ENCODE measurements at places on chromosomes 3 and 15. TPM values are rescaled to one million over a fixed set of nuclear protein-coding genes. Genes with fewer than 3 reads are reported as not detected.
A peak's percentile ranks its signal among the peaks of the same experiment; 100 is the strongest.

DNA sequence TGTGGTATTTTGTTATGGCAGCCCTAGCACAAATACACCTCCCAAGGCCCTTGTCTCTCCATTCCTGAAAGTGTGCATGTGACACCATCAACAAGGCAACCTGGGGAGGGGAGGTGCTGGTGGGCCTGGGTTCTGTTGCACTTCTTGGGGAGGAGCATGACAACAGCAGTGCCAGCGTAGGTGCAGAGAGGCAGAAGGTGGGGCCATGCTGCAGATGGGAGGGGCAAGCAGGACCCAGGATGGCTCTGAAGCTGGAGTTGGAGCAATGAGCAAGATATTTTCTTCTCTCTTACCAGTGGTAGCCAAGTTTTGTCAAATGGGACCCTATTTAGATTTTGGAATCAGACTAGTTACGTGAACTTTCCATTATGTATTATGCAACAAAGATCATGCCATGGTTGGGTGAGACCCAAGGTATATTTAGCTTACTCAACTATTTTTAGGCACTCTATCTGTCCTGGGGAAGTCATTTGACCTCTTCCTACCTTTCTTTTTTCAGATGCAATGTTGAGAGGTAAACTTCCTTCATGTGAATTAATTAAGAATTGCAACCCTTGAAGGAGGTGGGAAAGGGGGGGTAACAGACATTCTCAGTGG lies 3.4 kb downstream of the FYCO1 start:
- no peak overlapping the region for H3K27ac ChIP-seq
- peaks cover 81% of the 10 kb centered on the region for H3K4me1 ChIP-seq
- H3K4me3 ChIP-seq, result peak overlapping the region; percentile 48
- no peaks in the 10 kb centered on the region for H3K36me3 ChIP-seq
- no peaks in the 10 kb centered on the region for H3K27me3 ChIP-seq

GRCh38 chr3:21839592-21839991 lies 88.6 kb upstream of the ZNF385D start:
- no peak for DNase-seq
- no peaks in the 10 kb centered on the region for H3K4me1 ChIP-seq
- no peak overlapping the region for H3K27ac ChIP-seq
- no peak overlapping the region for H3K4me3 ChIP-seq
- no peaks in the 10 kb centered on the region for H3K27me3 ChIP-seq

CTDSPL2 gene
- 58.7 TPM for total RNA-seq

- H3K4me1 ChIP-seq, result peaks cover 33% of the 10 kb centered on the region
- peaks cover 2% of the 10 kb centered on the region for H3K27me3 ChIP-seq
- no peak for DNase-seq
- H3K27ac ChIP-seq, result no peak overlapping the region
These were observed 300.1 kb upstream of the PROK2 start for GRCh38 chr3:72085036-72085435.

GRCh38 chr3:27976933-27977332 lies 254.8 kb upstream of the EOMES start:
- no peak overlapping the region for H3K27ac ChIP-seq
- H3K4me3 ChIP-seq, result no peak overlapping the region
- no peak for DNase-seq
- no peaks in the 10 kb centered on the region for H3K27me3 ChIP-seq
- no peaks in the 10 kb centered on the region for H3K4me1 ChIP-seq
- H3K36me3 ChIP-seq, result peaks cover 2% of the 10 kb centered on the region

GRCh38 chr15:85886309-85886811 lies 91.6 kb upstream of the KLHL25 start:
- H3K27me3 ChIP-seq, result peaks cover 22% of the 10 kb centered on the region
- no peak overlapping the region for H3K4me3 ChIP-seq
- H3K4me1 ChIP-seq, result no peaks in the 10 kb centered on the region
- no peak for DNase-seq

- H3K4me3 ChIP-seq, result no peak overlapping the region
- no peak for DNase-seq
- peaks cover 7% of the 10 kb centered on the region for H3K27me3 ChIP-seq
- H3K36me3 ChIP-seq, result no peaks in the 10 kb centered on the region
These were observed 39.6 kb upstream of the ITGA11 start for GRCh38 chr15:68471541-68471940.

SCG5 gene
- 3.5 TPM for total RNA-seq

SEMA5B gene
- not detected for total RNA-seq

- no peak overlapping the region for H3K4me3 ChIP-seq
- DNase-seq, result no peak
- H3K27me3 ChIP-seq, result peaks cover 9% of the 10 kb centered on the region
These were observed 10.8 kb upstream of the PDIA3 start for GRCh38 chr15:43735416-43735815.

- no peaks in the 10 kb centered on the region for H3K36me3 ChIP-seq
- peaks cover 23% of the 10 kb centered on the region for H3K27me3 ChIP-seq
- H3K4me3 ChIP-seq, result no peak overlapping the region
These were observed 107.4 kb upstream of the IL12A start for GRCh38 chr3:159881208-159881607.

DNA sequence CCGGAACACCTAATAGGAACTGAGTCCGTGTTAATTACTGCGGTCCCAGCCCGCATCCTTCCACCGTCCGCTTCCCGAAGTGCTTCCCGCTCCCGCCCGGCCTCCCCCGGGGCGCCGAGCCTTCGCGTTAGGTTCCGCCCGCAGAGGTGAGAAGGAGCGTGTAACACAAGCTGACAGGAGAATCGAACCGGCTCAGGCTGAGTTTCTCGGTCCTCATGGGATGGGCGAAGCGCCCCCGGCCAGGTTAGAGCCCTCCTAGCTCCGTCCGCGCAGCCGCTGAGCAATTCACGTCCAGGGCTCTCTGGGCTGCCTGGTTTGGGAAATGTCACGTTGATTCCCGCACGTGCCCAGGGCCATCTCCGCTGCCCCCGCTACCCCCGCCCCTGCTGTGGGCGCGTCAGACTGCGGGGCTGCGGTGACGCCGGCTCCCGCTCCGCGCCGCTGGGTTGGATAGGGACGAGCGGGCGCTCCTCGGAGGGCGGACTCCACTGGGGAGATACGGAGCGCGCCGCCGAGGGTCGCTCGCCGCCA lies 954 bp downstream of the CLDN11 start:
- H3K4me1 ChIP-seq, result peaks cover 10% of the 10 kb centered on the region
- H3K36me3 ChIP-seq, result peaks cover 2% of the 10 kb centered on the region
- peaks cover 40% of the 10 kb centered on the region for H3K27me3 ChIP-seq
- no peak overlapping the region for H3K27ac ChIP-seq
- DNase-seq, result no peak
- peak overlapping the region; percentile 62 for H3K4me3 ChIP-seq

DNA sequence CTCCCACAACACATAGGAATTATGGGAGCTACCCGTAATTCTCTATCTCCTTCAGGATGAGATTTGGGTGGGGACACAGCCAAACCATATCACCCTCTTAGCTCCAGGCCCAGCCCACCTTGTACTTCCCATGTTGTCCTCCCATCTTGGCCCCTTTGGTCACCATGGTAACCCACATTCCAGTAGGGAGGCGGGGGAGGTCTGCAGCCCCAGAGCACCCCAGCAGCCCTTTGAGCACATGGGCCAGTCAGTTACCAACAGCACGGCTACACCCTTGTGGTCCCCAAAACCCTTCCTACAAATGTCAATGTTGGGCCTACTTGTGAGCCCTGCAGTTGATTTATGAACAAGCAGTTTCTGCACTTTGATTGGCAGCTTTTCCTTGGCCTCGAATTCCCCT lies 84.5 kb downstream of the LRRK1 start:
- H3K4me3 ChIP-seq, result no peak overlapping the region
- no peak for DNase-seq
- H3K36me3 ChIP-seq, result no peaks in the 10 kb centered on the region
- H3K27ac ChIP-seq, result no peak overlapping the region

GRCh38 chr3:181298421-181298820 lies 308.9 kb upstream of the DNAJC19 start:
- H3K4me1 ChIP-seq, result no peaks in the 10 kb centered on the region
- DNase-seq, result no peak
- H3K36me3 ChIP-seq, result no peaks in the 10 kb centered on the region
- H3K4me3 ChIP-seq, result no peak overlapping the region
- H3K27ac ChIP-seq, result no peak overlapping the region

GRCh38 chr3:41290736-41291135 lies 91.4 kb downstream of the CTNNB1 start:
- H3K4me3 ChIP-seq, result no peak overlapping the region
- peaks cover 2% of the 10 kb centered on the region for H3K36me3 ChIP-seq
- no peak overlapping the region for H3K27ac ChIP-seq
- H3K4me1 ChIP-seq, result no peaks in the 10 kb centered on the region

SLC12A1 gene
- not detected for total RNA-seq

GRCh38 chr15:82802497-82802896 lies 3.4 kb downstream of the FSD2 start:
- H3K27ac ChIP-seq, result no peak overlapping the region
- peaks cover 53% of the 10 kb centered on the region for H3K27me3 ChIP-seq
- H3K36me3 ChIP-seq, result no peaks in the 10 kb centered on the region
- peaks cover 5% of the 10 kb centered on the region for H3K4me1 ChIP-seq
- no peak for DNase-seq

ZNF660 gene
- 1.5 TPM for total RNA-seq

DNA sequence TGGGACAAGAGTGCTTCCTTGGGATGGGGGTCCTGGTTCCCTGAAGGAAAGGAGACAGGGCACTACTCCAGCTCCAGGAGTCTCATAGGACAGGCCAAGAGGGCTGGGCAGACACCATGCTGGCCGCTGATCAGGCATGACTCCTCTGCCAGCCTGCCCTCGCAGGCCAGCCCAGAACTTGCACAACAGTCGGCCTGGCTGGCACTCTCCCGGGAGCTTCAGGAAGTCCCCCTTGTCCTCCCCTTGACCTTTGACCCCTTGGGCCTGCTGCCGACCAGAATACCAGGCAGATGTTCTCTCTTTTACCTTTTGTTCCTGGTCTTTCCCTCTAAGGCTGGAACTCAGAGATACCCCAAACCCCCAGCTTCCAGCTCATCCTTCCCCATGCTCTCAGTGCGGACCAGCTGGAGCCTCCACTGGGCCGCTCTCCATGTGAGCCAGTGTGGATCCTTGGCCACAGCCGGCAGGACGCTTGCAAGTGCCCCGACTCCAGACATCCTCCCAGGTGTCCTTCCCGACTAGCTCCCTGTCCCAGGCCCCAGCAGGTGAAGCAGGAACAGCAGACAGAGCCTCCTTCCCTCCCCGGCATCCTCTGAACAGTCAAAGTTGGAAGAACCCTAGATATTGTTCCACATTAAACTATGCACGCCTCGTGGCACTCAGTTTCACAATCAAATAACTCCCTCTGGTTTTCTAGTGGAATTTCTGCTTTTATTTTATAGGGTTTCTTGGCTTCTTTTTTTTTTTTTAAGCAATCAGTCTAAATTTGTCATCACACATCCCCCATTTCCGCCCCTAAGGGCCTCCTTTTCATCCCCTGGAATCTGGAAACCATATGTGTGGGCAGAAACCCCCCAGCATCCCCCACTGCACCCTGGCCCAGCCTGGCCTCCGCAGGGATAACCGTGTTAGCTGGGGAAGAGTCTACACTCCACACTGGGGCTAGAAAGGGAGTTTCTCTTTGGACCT lies 15.7 kb downstream of the VPS18 start:
- H3K4me3 ChIP-seq, result no peak overlapping the region
- no peaks in the 10 kb centered on the region for H3K36me3 ChIP-seq
- H3K4me1 ChIP-seq, result peaks cover 13% of the 10 kb centered on the region
- no peaks in the 10 kb centered on the region for H3K27me3 ChIP-seq
- H3K27ac ChIP-seq, result no peak overlapping the region

DNA sequence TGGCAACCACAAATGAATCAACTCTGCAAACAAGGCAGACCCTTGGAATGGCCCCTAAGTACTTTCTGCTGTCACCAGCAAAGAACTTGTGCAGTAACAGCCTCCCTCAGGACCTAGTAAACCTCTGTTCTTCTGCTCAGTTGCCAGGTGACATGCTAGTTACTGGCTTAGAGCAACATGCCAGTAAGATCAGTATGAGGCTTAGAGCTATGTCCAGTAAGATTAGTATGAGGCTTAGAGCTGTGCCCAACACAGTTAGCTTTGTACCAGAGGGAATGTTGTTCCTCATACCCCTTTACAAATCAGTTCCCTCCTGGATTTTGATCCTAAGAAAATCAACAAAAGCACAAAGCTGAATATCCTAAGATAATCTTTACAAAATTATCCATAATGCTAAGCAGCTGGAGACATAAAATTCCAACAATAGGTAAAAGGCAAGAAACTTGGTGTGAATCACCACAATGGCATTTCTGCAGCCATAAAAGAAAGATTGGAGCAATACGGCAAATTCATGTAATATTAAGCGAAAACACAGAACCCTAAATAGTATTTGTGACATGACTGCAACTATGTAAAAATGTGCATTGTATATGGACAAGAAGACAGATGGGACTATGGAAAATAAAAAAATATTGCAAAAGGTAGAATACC lies 107.3 kb upstream of the LPP start:
- H3K27ac ChIP-seq, result no peak overlapping the region
- H3K36me3 ChIP-seq, result no peaks in the 10 kb centered on the region
- peaks cover 20% of the 10 kb centered on the region for H3K4me1 ChIP-seq
- H3K27me3 ChIP-seq, result peaks cover 12% of the 10 kb centered on the region
- DNase-seq, result no peak

- no peak for DNase-seq
- H3K36me3 ChIP-seq, result peaks cover 7% of the 10 kb centered on the region
- no peak overlapping the region for H3K4me3 ChIP-seq
- H3K27me3 ChIP-seq, result no peaks in the 10 kb centered on the region
- no peak overlapping the region for H3K27ac ChIP-seq
These were observed 97.5 kb downstream of the RFTN1 start for GRCh38 chr3:16415911-16416476.

DNA sequence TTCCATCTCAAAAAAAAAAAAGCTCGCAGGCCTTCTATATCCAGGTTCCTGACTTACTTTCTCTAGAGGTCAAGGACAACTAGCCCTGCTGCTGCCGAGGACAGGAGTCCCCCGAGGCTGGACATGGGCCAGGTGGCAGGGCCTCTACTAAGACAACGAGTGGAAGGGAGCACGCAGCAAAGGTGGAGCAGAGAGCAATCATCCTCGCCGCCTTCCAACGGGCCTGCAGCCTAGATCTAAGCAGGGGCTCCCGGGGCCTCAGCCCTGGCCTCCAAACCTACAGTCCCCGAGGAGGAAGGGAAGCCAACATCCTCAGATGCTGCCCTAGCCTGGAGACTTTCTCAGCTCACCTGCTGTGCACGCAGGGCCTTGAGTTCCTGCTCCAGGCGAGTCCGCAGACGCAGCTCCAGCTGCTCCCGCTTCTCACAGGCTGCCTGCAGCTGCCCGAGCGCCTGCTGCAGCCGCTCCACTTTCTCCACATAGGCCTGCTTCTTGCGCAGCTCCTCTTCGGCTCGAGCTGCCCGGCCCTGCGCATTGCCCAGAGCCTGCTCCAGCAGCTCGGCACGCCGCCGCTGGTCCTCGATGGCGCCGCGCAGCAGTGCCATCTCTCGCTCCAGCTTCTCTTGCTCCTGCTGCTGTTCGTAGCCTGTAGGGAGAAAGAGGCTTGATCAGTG lies 12.9 kb downstream of the AMOTL2 start:
- no peak overlapping the region for H3K27ac ChIP-seq
- H3K4me1 ChIP-seq, result peaks cover 19% of the 10 kb centered on the region
- H3K4me3 ChIP-seq, result no peak overlapping the region
